ENCODE measurements at places on chromosomes 11 and 22.

- no peak for DNase-seq
Measured at GRCh38 chr11:1994121-1994520, 3.5 kb downstream of the H19 start.

GRCh38 chr22:20433191-20433590, 4.4 kb downstream of the SCARF2 start:
- no peak for DNase-seq

- DNase-seq, result no peak
Measured at GRCh38 chr11:9660886-9661285, 3.0 kb upstream of the SWAP70 start.

DNA sequence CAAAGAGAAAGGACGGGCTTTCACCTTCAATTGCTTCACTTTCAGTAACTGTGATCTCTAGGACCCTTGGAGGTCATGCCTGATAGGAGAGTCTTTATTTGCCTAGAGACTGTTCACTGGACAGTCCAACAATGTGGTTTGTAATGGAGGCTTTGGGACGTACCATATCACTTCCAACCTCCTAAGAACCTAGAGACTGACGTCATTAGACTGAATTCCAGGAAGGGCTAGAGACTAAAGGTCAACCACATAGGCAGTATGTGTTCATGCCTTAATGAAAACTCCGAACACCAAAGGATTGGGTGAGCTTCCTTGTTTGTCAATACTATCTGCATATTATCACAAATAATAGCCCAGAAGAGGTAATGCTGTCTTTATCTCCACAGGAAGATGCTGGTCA, 53.7 kb upstream of the CNTN5 start:
- no peak for DNase-seq

GRCh38 chr11:60348116-60348515, 21.1 kb downstream of the MS4A6E start:
- no peak for DNase-seq

DNA sequence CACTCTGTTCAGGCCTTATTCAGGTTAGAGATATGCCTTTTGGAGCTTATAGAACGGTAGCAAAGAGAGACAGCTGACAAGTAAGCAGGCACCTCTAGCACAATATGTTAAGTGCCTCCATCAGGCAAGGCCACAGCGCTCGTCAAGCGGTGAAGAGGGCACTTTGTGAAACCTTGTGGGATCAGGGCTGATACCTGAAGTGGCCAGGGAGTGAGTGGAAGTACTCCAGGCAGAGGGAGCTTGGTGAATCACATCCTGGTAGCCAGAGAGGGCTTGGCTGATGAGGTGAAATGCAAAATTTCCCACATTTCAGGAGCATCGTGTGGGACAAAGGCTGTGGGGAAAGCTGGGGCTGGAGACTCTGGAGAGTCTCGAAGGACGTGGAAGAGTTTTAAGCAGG, 87.4 kb downstream of the PKNOX2 start:
- DNase-seq, result no peak

- DNase-seq, result no peak
Measured at GRCh38 chr22:31659246-31659645, 2.8 kb downstream of the PISD start.

- peak; percentile 19 for DNase-seq
Measured at GRCh38 chr11:48193876-48194275, 22.7 kb upstream of the OR4B1 start.

- DNase-seq, result no peak
Measured at GRCh38 chr11:75851203-75851602, 36.2 kb downstream of the UVRAG start.

DNA sequence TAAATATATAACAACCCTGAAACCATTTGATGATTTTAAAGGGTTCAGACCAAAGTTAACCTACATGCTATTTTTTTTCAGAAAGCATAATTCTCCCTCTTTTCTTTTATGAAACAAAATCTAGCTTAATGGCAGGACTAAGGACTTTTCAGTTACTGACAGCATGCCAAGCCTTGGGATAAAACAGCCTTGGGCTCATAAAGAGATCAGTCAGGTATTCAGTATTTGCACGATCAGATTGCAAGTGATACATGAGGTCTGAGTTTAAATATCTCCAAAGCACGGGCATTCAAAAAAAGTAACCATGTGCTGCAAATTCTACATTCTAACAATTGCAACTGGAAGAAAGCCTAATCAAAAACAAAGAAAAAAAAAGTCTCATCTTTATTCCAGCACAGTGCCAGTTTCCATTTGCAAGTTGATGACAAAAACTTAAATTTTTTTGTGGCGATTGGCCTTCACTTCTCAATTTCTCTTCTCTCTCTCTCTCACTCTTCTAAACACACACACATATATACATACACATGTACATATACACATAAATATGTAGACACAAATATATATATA, 60.1 kb downstream of the CTSC start:
- DNase-seq, result no peak

DNA sequence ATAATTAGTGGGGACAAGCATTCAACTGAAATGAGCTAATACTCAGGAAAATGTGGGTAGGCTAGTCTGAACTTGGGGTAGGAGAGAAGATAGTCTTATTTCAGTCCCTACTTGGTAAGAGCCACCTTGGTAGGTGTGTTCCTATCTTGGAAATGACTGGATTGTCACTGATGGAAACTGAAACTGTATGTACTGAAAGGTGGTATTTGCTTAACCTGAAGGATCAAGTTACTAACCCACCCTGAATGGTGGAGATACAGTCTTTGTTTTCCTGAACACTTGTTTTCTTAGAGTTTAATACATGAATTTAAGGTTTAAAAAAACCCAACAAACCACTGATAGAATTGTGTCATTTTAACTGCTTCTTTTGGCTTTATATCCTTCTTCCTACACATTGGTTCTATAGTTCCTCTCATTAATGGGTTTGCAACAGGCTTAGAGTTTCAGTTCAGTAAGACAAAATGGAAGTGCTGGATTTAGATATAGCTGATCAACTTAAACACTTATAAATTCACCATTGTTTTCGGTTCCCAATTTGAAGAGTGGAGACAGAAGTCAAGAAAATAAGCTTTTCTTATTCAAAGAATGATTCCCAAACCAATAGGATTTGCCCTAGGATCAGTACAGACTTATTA, 4.2 kb downstream of the FAR1 start:
- DNase-seq, result no peak

DNA sequence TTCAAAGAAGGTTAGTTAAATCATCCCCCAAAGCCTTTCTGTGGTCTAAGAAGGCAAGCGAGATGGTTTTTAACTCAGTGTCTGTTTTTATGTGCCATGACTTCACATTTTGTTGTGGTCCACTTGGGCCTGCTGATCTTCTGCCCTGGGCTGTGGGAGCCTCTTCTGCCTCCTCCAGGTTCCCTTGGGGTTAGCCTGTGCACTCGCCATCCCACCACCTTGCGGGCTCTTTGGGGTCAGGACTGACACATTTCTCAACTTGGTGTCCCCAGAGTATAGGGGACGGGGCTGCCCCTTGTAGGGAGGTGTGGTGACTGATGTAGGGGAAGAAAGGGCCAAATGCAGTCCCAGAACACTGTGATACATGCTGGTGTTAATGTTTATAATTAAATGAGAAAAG, 207.0 kb downstream of the TBC1D22A start:
- DNase-seq, result no peak

DNA sequence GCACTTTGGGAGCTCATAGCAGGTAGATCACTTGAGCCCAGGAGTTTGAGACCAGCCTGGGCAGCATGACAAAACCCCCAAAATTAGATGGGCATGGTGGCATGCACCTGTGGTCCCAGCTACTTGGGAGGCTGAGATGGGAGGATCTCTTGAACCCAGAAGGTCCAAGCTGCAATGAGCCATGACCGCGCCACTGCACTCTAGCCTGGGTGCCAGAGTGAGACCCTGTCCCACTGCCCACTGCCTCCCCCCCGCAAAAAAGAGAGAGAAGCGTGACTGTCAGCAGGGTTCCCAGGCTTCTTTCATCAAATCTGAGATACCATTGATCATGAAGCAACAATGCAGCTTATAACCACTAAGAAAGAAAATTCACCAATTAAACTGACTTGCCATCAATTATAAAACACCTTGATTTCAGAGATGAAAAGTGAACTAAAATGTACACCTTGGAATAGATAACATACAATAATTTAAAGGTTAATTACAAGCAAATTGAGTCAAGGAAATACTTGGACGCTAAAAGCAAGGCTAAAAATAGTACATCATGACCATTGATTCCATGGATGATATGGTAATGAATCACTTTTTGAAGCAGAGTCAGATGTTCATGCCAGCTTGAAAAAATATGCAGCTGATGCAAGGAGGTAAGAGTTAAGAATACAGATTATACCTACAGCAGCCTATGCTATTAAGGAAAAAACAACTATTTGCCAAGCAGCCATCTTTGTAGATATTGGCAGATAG, 90.8 kb upstream of the ALKBH3 start:
- no peak for DNase-seq

DNA sequence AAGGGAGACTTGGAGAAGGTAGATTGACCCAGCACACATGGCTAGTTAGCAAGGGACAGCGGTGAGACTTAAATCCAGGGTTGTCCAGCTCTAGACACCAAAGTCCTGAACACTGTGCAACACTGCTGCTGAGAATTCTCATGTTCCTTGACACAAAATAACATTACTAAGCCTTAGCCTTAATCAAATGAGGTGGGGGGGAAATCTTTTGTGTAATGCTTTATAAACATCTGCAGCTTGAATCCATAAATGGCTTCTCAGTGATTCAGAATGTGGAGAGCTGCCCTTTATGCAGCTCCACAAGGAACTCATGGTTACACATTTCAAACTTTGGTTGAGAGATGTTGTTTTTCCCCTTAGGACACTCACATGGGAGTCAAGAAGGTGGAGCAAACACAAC, 80.0 kb downstream of the CD44 start:
- no peak for DNase-seq

- no peak for DNase-seq
Measured at GRCh38 chr11:119436711-119437110, 13.7 kb upstream of the THY1 start.

DNA sequence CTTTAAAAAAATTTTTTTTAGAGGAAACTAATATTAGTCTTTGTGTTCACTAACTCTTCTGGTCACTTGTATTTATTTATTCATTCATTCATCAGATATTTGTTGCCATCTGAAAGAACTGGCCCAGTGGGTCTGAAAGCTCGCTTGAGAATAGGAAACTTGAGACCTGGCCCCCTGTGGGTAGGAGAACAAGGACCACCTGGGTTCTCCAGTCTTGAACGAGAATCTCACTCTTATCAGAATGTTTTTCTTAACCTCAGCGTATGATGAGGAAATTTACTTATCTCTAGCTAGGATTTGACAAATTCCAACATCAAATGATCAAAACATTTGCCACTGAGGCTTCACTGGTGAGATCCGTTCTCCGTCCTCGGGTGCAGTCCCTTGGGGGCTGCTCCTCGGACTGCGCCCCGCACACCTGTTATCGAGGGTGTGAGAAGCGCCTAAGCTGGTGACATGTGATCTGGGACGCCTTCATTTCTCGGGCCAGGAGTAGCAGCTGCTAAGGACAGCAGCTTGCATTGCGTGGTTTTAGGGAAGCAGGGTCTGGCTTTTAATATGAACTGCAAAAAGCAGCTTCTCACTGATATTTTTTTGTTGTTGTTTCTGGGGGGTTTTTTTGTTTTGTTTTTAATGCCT, 6.3 kb downstream of the C22orf31 start:
- DNase-seq, result no peak

DNA sequence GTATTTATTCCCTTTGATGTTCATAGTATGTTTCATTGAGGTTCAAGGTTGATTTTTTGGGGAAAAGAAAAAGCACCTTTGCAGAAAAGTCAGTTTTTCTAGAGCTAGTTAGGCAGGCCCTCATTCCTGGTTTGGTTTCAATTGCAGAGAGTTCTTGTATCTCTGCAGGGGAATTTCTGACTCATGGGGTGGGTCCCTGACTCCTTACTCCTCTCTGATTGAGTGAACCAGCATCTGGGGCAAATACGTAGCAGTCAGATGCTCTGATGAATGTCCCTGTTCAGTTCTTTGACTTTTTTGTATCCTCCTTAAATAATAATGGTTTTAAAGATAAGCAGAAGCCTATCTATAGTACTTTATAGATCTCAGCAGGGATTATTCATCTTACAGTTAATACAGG, 7.7 kb upstream of the NCR3LG1 start:
- no peak for DNase-seq

- peak; percentile 6 for DNase-seq
Measured at GRCh38 chr11:23359297-23359696, 499.0 kb upstream of the CCDC179 start.

- peak; percentile 53 for DNase-seq
Measured at GRCh38 chr11:116109228-116109627, 605.0 kb upstream of the CADM1 start.

- DNase-seq, result peak; percentile 33
Measured at GRCh38 chr11:29260939-29261705, 755.7 kb downstream of the KCNA4 start.

GRCh38 chr22:46583571-46583970, 36.6 kb upstream of the GRAMD4 start:
- no peak for DNase-seq

DNA sequence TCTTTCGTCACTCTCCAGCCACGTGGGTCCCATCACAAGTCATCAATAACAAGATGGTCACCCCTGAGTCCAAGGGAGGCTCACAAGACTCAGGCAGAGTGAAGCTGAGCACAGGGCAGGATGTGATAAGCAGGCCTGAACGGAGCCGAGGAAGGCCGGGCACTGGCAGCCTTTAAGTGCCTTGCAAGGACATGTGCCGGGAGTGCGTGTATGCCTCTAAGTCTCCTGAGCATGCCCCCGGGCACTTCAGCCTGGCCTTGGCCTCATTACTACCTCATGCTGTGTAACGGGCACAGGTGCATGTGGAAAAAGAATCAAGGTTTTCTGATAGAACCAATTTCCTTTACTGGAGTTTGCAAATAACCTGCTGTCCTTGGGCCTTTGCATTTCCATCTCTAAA, 55.8 kb downstream of the UBASH3B start:
- DNase-seq, result no peak

GRCh38 chr11:24588081-24588480, 91.2 kb downstream of the LUZP2 start:
- DNase-seq, result peak; percentile 70
